ENCODE measurements at places on chromosomes 5 and 9.

GRCh38 chr9:108900176-108900575 lies 33.7 kb downstream of the ELP1 start:
- DNase-seq: no peak

DNA sequence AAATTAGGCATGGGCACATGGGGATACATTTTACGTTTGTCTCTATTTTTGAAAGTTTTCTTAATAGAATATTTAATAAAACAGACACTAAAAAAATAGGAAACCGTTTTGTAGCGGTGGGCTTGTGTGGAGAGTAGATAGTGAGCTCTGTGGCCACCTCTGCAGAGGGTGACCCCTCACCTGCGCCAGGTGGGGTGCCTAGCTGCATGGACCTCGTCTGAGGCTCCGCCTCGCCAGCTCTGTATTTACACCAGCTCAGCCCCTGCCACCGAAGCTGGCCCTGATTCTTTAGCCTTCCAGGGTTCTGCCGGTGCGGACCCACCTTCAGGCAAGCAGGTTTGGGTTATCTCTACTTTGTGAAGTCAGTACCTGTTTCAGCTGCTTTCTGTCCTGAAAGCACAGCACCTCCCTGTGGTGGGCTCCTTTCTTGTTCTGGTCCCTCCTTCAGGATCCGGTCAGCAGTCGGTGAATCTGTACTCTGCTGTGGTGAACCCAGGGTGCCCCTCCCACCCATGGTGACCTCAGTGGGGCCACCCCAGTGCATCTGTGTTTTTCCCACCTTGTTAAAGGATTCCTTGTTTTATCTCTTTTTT lies 105.2 kb upstream of the CACNA1B start:
- DNase-seq: no peak

GRCh38 chr5:142437563-142437962 lies 112.7 kb upstream of the SPRY4 start:
- DNase-seq: no peak

- no peak for DNase-seq
Observed at GRCh38 chr5:83590966-83591365, 119.4 kb downstream of the VCAN start.

GRCh38 chr9:132575005-132575609 lies 7.3 kb upstream of the BARHL1 start:
- DNase-seq: no peak
